Skeletal muscle tissue (tissue), 5 donors: ENCODE measurements at places on chromosomes 7 and 10. TPM values are rescaled to one million over a fixed set of nuclear protein-coding genes. Genes with fewer than 3 reads are reported as not detected.

The FBXL13 gene
- total RNA-seq, result 3.7 TPM

The MARCHF5 gene
- 10.4 TPM for total RNA-seq

The LAMB4 gene
- total RNA-seq, result under 0.01 TPM

The TFPI2 gene
- total RNA-seq, result 1.0 TPM

The PTER gene
- total RNA-seq, result 9.9 TPM

The NUTM2E gene
- total RNA-seq, result not detected

The CLDN15 gene
- 2.1 TPM for total RNA-seq

The CPED1 gene
- 14.6 TPM for total RNA-seq

The ZNF518A gene
- total RNA-seq, result 24.0 TPM

The INMT gene
- 35.5 TPM for total RNA-seq

The NAMPT gene
- total RNA-seq, result 28.2 TPM

The PGAM1 gene
- 57.9 TPM for total RNA-seq

The IL6 gene
- total RNA-seq, result not detected
